ENCODE measurements at places on chromosomes 13 and 19.

- no peak for DNase-seq
These were observed 140.8 kb downstream of the MIPEP start for GRCh38 chr13:23748109-23748990.

- no peak for DNase-seq
These were observed 2.2 kb downstream of the NCLN start for GRCh38 chr19:3187662-3188511.

GRCh38 chr13:44465318-44465717, 91.7 kb downstream of the SERP2 start:
- no peak for DNase-seq

- DNase-seq = no peak
These were observed at the start of gene ZNF667 for GRCh38 chr19:56476651-56477428. Gene ZNF667 (minus strand): TSS chr19:56477345. CDS start chr19:56462370, 14,975 bp downstream.

DNA sequence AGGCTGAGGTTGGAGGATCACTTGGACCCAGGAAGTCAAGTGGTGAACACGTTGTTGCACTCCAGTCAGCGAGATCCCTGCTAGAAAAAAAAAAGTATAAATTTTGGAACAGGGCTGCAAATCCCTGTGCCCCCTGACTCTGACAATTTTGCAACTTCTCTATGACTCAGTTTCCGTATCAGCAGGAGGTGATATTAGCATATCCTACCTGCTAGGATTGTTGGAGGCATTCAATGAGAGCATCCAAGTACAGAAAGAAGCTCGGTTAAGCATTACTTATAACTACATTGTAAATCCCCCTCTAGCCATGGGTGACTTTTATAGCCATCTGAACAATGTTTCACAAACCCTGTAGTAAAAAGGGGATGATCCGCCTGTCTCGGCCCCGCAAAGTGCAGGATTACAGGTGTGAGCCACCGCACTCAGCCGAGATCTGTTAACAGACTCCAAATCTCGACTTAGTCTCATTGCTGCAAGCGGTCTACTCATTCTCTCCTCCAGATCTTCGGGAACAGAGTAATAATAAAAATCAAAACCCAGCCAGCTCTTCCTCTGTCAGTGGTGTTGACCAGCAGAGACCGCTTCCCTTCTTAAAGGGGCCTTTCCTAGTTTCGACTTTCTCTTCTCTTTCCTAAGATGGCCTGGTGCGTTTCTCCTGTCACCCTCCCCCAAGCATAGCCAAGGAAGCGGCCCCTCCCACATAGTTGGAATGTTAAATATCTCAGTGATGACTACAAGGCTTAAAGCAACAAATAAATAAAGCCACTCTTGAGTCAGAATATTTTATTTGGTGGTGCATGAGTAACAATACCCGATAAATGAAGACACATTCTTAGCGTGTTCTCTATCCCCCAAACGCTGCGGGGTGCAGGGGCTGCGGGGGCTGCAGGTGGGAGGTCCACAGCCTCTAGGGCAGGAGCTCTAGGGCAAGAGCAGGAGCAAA, 10.3 kb upstream of the BICRA start:
- no peak for DNase-seq

GRCh38 chr13:79228972-79229371, 177.1 kb downstream of the RBM26 start:
- DNase-seq = no peak

DNA sequence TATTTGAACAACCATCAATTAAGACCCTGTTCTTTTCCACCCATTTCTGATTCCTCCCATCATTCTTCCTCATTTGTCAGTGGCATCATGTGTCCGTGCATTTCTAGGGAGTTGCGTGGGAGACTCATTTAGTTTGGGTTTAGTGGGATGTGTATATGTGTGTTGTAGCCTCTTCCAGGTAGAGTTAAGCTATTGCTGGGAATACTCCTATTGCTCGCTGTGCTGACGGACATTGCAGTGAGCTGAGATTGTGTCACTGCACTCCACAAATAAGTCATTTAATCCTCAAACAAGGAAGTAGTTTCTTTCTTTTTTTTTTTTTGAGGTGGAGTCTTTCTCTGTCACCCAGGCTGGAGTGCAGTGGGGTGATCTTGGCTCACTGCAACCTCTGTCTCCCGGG, 42.2 kb upstream of the RCBTB2 start:
- no peak for DNase-seq

DNA sequence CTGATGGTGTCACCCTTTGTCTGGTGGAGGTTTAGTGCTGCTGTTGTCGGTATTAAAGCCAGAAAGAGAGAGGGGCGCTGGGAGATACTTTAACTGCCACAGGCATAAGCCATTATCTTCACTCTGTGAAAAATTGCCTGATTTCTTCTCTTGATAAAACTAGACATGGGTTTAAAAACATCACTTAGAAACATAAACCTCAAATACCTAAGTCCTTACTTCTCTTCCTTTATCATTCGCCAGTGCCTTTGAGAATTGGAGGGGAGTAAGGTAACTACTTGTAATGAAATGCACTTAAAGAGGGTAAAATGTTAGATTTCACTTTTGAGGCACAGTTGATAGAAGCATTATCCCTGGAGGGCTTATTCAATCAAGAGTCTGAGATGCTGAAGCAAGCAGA, 434.5 kb downstream of the OLFM4 start:
- no peak for DNase-seq
